Spinal cord (tissue), 10 donors: ENCODE measurements at places on chromosomes 11 and 22.

GRCh38 chr22:50308986-50309600, 1.6 kb upstream of the PLXNB2 start:
- DNase-seq: no peak

- no peak for DNase-seq
These were observed 330 bp downstream of the SLC5A1 start for GRCh38 chr22:32043391-32043790.

- DNase-seq: no peak
These were observed 6.5 kb downstream of the PACS1 start for GRCh38 chr11:66076561-66076960.

DNA sequence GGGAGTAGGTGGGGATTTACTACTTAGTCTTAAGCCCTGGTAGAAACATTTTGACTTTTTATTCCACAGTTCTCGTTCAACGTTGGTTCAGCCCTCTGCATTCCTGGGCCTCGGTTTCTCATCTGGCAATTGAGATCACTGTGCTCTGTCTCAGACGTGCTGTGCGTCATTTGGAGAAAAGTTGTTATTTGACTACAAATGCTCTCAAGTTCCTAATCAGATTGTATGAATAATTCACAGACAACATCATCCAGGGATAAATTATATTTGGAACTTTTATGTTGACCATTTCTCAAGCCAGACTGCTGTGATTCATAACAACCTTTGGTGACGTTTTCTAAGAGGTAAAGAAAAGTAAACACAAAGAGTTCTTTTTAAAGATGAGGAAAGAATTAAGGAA, 69.2 kb downstream of the BLID start:
- no peak for DNase-seq

- DNase-seq: peak; percentile 86
These were observed at the start of gene PLXNB2 for GRCh38 chr22:50306753-50307749. Gene PLXNB2, minus strand, starts transcription at chr22:50307646. Its CDS starts 17,062 bp downstream, at chr22:50290584.
